ENCODE measurements at places on chromosomes 12 and 14. TPM values are rescaled to one million over a fixed set of nuclear protein-coding genes. Genes with fewer than 3 reads are reported as not detected.

Gene SLC17A8
- not detected for total RNA-seq

Gene MTA1
- 160 TPM for total RNA-seq

DNA sequence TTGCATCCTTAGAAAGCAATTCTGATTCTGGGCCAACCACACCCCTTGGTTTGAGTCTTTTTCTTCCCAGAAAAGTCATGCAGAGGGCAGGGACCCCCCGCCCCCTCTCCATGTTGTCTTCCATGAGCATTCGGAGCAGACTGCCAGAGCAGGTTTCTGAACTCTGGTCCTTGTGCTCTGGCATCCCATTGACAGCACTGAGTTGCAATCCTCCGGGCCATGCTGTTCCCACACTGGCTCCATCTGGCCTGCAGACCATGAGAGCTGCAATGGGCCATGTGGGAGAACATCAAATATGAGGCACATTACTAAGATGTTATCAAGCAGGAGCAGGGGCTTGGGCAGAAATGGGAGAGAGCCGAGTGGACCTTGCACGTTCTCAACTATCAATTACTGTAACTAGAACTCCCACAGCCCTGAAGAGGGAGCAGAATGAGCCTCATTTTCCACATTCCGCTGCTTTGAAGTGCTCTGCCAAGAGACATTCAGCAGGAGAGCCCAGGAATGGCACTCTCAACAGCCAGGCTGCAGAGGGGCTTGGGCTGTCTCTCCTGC, 157.4 kb downstream of the STXBP6 start:
- no peak for DNase-seq

DNA sequence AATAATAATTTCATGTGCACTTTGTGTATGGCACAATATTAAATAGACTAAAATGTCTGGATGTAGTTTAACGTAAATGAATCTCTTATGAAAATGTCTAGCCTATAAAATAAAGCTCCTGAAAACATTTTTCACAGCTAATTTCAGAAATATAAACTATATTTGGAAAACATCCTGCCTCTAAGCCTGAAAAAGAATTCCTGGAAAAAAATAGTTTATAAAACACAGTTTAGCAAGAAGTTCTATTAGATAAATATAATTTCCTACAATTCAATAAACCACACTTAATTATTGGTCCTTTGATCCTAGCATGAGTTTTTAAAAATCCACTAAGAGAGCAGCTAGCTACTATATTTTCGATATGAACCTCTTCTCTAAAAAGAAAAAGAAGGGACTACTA, 159.9 kb downstream of the ADAMTS20 start:
- no peak for DNase-seq

GRCh38 chr14:54475911-54476310, 12.9 kb downstream of the GMFB start:
- no peak for DNase-seq

DNA sequence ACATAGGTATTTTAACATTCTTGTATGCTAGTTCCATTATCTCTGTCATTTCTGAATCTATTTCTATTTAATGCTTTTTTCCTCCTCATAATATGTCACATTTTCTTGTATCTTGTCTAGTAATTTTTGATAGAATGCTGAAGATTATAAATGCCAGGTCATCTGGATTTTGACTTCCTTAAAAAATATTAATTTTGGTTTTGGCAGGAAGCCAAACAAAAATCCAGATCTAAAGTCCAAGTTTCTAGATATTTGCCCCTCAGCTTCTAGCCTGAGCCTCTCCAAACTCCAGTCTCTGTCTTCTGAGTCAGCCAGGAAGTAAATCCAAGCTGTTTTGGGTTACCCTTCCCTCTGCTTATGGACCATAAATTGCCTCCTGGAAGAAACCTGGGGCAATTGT, 335.4 kb downstream of the APAF1 start:
- no peak for DNase-seq

- DNase-seq: peak; percentile 8
Measured at GRCh38 chr12:67394550-67394949, 125.4 kb downstream of the CAND1 start.
